ENCODE measurements at places on chromosomes 16 and 17.

DNA sequence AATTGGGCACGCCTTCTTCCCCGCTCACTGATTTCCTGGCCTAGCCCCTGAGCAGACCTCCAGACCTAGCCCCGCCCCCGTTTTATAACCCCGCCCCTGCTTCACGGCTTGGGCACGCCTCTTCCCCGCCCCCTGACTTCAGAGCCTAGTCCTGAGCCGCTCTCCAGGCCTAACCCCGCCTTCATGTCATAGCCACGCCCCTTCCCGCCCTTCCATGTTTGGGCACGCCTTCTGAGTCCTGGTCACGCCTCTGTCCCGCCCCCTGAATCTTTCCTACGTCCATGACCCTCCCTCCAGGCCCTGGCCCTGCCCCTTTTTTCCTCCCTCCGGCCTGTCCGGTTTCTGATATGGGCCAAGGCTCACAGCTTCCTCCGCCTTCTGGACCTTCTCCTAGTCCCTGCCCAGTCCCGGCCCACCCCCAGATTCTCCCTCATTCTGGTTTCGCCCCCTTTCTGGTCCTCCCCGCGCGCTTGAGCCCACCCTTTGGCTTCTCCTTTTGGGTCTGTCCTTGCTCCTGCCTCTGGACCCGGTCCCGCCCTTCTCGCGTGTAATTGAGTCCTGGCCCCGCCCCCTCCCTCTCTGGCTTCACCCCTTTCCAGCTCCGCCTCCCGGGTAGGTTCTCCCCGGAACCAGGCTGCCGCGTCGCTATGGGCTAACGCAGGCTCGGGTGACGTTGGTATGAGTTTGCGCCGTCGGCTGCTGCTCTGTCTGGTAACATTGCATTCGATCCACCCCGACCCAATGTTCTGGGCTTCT is 15.1 kb upstream of the EEF2K start:
- peak; percentile 87 for ATAC-seq

DNA sequence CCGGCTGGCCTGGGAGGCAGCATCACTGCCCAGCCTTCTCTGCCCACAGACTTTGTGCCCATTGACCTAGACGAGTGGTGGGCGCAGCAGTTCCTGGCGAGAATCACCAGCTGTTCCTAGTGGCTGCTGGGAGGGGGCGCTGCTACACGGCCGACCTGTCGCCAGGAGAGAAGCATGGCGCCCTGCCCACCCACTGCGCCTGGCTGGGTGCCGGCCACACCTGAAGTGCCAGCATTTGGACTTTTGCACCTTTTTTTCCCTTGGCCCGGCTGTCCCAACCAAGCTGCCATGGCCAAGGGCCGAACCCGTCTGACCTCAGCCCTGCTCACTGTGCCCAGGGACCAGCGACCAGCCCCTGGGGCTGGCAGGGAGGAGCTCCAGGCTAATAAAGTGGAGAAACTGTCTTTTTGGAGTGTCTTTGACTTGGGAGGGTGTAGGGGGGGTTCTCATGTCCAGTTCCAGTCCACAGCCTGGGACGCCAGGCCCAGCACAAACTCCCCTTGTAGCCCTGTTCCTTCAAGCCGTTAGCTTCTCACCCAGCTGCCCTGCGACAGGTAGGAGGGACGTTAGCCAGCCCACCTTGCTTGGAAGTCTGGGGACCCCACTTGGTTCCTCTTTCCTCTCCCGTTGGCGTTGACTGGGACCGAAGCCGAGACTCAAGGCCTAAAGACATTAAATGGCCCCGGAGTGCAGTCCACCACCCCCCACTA is 939 bp upstream of the WDR90 start:
- no peak for ATAC-seq

DNA sequence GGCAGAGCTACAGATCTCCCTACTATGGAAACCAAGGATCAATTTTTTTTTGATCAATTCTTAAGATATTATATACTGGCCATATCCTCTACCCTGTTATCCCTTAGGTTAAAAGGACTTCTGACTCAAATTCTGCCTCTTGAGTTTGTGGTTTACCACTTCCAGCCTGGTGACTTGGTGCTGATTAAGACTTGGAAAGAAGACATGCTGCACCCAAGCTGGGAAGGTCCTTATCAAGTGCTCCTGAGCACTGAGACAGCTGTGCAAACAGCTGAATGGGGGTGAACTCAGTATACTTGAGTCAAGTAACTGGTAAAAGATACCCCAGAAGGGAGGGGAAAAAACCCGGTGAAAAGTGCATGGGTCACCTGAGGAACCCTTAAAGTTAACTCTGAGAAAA is 20.5 kb upstream of the SPACA3 start:
- ATAC-seq, result no peak

DNA sequence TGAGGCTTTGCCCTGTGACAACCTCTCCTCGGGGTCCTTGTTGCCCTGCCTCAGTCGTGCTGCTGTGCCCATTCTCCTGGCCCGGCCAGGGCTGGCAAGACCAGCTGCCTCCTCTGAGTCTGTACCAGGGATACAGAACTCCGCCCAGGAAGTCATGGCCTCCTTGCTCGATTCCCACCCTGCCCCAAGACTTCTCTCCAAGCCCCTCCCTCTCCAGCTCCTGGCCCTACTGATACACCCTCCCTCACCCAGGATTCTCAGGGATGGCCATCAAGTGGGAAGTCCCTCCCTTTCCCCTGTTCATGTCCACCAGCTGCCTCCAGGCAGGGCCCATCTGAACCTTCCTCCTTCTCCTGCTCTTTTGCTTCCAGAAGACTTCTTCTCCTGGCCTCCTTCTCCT is 11.2 kb upstream of the TMEM208 start:
- no peak for ATAC-seq

DNA sequence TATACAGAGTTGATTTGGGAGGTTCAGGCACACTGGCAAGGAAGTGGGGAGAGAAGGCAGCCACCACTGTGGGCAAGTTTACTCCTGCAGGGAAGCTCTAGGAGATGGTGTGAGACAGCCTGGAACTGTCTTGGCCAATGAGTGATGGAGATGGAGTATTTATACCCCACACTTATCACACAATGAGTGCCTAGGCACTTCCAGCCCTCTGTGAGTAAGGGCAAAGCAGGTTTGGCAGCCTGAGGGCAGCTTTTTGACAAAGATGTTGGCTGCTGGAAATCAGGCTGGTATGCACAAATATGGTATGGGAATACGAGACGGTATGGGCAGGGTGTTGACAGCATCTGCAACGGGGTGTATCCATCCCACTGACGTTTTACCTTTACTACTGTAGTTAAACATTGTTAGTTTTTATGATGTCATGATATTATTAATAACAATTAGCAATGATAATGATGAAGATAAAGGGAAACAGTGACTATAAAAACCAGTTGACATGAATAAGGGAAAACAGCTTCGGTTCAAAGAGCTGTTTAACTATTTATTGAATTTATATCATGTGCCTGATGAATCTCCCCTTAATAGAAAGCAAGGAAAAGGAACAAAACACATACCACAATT is 149.9 kb downstream of the CDK5R1 start:
- peak; percentile 92 for ATAC-seq

DNA sequence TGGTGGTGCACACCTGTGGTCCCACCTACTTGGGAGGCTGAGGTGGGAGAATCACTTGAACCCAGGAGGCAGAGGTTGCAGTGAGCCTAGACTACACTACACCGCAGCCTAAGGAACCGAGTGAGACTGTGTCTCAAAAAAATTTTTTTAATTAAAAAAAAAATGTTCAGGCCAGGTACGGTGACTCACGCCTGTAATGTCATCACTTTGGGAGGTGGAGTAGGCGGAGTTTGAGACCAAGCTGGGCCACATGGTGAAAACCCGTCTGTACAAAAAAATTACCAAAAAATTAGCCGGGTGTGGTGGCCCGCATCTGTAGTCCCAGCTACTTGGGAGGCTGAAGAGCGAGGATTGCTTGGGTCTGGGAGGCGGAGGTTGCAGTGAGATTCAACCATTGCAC is 3.6 kb upstream of the FAM222B start:
- ATAC-seq, result no peak

DNA sequence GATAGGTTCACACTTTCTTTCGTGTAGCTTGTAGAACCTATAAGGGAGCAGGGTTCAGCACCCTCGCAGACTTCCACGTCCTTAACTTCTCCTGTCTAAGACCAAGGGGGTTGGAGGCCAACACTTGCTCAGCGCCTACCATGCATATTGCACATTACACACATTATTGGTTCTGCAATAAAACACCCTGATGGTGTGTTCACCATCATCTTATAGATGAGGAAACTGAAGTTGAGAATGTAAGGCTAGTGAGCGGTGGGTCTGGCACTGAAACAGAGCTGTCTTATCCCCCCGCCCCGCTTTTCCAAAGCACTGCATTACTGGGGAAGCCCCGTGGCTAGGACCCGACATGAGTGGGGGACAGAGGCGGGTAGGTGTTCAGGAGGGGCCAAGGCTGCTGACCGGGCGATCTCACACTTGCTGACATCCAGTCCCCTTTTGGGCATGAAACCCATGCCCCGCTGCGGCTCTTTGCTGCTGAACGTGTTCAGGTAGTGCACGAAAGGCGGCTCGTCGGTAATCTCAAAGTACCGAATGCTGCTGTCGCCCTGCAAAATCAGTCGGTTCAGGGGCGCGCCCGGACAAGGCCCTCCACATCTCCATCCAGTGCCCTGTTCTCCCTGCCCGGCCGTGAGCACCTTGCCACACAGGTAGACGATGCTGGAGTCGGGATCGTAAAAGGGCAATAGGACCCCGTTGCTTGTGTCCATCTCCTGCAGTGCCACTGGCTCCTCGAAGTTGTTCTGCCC is 6.2 kb downstream of the CORO6 start:
- no peak for ATAC-seq

- ATAC-seq, result peak; percentile 24
Measured at GRCh38 chr17:32927201-32927723, 691 bp upstream of the TMEM98 start.

DNA sequence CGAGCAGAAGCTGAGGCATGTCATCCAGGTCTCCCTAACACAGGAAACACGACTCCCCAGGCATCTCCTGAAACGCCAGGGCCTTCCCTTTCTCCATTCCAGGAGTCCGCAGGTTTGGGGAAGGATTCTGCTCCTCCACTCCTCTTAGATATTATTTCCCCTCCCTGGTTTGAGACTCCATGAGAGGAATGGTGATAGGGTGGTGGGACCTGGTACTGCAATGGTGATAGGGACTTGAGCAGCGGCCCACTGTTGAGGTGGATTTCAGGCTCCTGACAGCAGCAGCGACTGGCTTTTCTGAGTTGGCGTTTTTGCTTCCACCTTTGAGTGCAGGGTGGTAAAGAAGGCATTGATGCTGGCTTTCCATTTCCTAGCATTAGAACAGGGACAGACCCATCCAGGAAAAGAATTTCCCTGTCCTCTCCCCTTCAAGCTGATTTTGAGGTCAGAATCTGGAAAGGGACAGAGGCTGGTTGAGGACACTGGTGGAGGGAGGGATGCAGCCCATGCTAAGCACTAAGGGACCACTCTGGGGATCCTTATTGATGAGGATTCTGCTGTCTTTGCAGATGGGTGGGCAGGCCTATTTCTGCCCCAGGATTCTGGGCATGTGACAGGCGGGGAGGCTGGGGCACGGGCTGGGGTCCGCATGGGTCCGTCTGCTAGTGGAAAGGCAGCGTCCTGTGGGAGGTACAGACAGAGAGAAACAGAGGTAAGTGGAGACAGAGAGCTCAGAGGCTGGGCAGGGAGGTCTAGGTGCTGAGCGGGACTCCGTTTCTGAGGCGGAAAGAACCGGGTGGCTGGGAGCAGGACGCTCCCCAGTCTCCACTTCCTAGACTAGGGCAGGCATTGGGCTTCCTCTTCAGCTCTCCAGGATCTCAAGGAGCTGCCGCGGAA is 1.3 kb upstream of the TBX4 start:
- no peak for ATAC-seq

- no peak for ATAC-seq
Measured at GRCh38 chr17:3636908-3637373, 381 bp downstream of the CTNS start.

All from esophagus mucosa (tissue), 1 donor.